CD4-positive, alpha-beta T cell (primary cell): ENCODE measurements at places on chromosomes 3 and 15.

- DNase-seq: no peak
These were observed 313.4 kb upstream of the STT3B start for GRCh38 chr3:31219131-31219843.

DNA sequence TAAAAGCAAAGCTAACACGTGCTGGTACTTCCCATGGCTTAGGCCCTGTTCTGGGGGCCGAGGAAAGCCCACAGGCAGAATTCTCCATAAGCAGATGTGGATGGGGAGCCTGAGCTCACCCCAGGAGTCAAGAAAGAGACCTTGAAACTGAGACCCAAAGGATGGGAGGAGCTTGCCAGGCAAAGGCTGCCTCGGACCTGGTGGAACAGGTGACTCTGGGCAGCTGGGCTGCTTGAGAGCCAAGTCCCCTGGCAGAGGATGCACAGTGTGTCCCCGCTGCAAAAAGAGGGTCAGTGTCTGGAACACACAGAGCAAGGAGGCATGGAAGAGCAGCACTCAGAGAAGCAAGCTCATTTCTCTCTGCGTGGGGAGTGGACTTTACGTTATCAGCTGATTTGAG, 528.7 kb downstream of the GABRG3 start:
- DNase-seq: no peak

DNA sequence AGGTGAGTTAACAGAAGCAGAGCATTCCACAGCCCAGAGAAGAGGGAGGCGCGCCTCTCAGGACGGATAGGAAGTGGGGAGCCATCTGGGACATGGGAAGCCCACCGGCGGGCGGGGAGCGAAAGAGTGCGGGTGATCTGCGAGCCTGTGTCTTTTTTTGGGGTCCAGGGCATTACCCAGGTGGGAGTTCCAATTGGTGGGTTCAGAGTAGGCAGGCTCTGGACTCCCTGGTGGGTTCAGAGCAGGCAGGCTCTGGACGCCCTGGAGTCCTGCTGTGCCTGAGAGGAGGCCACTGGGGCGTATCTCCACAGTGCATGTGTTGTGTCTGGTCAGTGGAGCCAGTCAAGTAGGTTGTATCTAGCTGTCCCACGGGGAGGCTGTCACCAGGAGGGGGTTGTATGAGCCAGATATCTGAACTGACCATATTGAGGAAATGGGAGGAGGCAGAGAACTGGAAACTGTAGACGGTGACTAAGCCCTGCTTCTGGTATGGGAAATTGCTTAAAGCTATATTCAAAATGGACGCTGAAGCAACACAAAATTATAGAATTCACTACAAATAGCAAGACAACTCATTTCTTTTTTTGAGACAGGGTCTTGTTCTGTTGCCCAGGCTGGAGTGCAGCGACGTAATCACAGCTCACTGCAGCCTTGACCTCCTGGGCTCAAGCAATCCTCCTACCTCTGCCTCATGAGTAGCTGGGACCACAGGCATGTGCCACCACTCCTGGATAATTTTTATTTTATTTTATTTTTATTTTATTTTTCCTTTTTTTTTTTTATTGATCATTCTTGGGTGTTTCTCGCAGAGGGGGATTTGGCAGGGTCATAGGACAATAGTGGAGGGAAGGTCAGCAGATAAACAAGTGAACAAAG, 34.5 kb upstream of the CHST2 start:
- no peak for DNase-seq

GRCh38 chr15:32657941-32658340, 16.4 kb downstream of the SCG5 start:
- no peak for DNase-seq

DNA sequence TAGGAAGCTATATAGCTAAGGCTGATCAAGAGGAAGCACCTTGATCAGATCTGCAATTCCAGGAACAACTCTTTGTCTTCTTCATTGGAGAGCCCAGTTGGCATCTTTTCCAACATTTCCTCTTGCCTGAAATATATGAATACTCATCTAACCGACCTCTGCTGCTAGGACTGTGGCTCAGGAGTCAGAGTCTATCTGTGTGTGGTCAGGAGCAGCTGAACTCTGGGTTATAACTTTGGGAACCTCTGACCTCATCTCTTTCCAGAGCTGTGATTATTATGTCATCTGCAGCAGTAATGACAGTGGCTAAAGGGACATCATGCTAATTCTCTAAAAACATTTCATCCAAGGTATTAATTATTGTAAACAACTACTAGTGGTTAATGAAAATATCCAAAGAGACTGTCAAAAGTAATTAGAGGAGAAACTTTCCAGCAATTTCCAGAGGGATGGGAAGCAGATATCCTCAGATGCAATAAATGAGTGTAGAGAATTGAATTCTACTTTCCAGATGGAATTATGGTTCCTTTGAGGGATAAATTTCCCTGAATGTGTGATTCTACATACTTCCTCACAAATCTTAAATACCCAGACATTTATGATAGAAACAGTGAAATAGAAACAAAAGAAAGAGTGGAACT, 11.5 kb upstream of the SPINK8 start:
- no peak for DNase-seq
